ENCODE measurements at places on chromosomes 2 and 18. TPM values are rescaled to one million over a fixed set of nuclear protein-coding genes. Genes with fewer than 3 reads are reported as not detected.

ABCB11 gene
- total RNA-seq = 1.6 TPM

LYG1 gene
- 1.6 TPM for total RNA-seq

LAPTM4A gene
- 57.0 TPM for total RNA-seq

CXCR2 gene
- total RNA-seq = not detected

MTCL1 gene
- 61.0 TPM for total RNA-seq

TACR1 gene
- 0.94 TPM for total RNA-seq

ALPI gene
- total RNA-seq = not detected
